IMR-90 (cell line): ENCODE measurements at places on chromosomes 2 and 18. TPM values are rescaled to one million over a fixed set of nuclear protein-coding genes. Genes with fewer than 3 reads are reported as not detected.

- peak; percentile 39 for DNase-seq
These were observed 1366.3 kb upstream of the TMEFF2 start for GRCh38 chr2:193561054-193561453.

DNA sequence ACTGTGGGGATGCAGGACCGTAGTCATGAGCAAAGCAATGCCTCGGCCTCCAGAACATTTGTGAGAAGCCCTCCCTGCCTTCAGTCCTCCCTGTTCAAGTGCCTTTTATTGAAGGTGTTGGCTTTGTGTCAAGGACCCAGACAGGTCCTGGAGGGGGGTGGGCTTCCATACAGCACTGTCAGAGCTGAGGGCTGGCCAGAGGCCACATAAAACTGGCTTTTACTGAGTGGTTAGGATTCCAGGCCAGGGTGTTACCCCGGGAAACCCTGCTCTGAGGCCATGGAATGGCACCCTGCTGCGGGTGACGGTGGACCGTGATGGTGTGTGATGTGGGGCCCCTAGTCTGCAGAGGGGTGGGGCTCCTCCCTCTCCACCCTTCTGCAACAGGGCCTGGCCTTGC, 41.6 kb downstream of the TOGARAM2 start:
- DNase-seq, result no peak

DNA sequence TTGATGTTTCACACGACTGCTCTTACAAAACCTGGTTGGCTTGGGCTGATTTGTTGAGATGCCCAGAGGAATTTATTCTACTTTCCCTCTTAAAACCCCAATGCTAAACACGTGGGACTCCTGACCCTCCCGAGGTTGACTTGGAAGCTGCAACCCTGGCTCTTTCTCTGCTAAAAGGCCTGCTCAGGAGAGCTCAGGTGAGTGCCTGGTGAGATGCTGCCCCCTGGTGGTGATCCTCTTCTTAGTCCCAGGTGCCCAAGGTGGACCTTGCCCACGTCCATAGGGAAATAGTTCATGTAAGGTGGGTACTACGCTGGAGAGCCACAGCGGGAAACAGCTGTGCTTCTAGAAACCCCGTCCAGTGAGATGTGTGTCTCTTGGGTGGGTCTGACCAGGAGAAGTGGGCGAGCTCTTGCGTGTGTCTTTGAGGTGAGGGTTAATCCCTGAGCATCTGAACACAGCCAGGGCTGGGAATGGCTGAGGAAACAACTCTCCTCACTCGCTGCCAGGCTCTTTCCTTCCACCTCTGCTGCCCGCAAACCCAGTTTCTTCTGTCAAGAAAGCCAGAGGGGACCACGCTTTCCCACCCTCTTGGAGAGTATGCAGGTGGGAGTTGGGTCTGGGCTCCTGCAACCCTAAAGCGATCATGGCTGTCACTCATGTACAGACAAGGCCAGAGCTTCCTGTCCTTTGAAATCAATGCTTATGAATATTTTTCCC, 25.5 kb upstream of the PXDN start:
- peak; percentile 62 for DNase-seq

DNA sequence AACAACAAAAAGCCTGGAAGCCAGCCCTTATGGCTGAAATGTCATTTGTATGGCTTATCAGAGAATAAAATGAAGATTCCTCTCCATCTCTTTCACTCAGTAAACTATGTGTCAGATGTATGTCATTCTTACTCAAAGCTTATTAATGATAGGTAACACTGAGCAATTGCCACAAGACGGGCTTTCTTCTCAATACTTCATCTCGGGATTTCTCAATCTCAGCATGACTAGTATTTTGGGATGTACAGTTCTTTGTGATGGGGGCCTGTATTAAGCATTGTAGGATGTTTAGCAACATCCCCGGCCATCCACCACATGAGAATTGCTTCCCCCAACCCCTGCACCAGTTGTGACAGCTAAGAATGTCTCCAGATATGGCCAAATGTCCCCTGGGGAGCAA, 80.2 kb downstream of the MREG start:
- no peak for DNase-seq

- no peak for DNase-seq
These were observed 1.4 kb upstream of the MFSD6 start for GRCh38 chr2:190406805-190407204.

- DNase-seq, result no peak
These were observed 2129.4 kb upstream of the PIK3C3 start for GRCh38 chr18:39825485-39826150.

GRCh38 chr2:134454426-134454825, 200.6 kb downstream of the MGAT5 start:
- DNase-seq, result no peak

GRCh38 chr2:168679741-168680310, 122.6 kb upstream of the NOSTRIN start:
- DNase-seq, result no peak

- no peak for DNase-seq
These were observed 218.4 kb downstream of the ANAPC1 start for GRCh38 chr2:111665551-111666116.

DNA sequence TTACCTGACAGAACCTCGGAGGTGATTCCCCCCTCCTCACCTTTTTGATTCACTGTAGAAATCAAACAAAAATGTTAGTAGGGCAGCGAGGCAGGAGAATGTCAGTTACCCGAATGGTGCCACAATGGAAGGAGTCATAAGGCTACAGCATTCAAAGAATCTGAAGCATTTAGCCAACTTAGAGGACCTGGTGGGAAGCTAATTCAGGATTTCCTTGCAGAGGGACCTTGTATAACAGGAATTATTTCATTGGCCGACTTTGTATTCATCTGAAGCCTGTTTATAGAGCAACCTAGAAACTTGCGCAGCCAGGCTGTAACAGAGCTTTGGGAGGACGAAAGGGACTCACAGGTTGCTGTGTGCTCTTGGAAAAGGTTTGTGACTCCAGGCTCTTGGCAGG, 129.1 kb upstream of the MMADHC start:
- no peak for DNase-seq

DNA sequence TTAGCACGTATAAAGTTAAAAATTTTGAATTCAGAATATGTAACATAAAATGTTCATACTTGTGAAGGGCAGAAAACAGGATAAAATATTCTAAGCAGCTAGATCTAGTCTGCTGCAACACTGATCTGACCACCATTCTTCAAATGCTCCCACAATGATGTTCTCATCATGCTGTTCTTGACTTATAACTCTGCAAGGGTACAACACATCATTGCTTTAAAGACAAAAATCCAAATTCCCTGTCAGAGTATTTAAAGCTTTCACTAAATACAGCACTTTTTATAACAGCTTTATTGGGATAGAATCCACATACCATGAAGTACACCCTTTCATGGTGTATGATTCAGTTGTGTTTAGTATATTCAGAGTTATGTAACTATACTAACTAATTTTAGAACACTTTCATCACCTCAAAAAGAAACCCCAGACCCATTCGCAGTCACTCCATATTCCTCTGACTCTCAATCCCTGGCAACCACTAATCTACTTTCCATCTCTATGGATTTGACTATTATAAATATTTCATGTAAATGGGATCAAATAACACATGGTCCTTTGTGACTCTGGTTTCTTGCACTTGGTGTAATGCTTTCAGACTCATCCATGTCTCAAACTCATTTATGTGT, 56.4 kb downstream of the MAP4K3 start:
- DNase-seq, result peak; percentile 45

- DNase-seq, result no peak
These were observed 58.8 kb upstream of the SLC38A11 start for GRCh38 chr2:165013944-165014619.

GRCh38 chr2:236790963-236791362, 221.3 kb downstream of the ACKR3 start:
- no peak for DNase-seq

GRCh38 chr2:33195891-33196290, 249.1 kb downstream of the LTBP1 start:
- no peak for DNase-seq

DNA sequence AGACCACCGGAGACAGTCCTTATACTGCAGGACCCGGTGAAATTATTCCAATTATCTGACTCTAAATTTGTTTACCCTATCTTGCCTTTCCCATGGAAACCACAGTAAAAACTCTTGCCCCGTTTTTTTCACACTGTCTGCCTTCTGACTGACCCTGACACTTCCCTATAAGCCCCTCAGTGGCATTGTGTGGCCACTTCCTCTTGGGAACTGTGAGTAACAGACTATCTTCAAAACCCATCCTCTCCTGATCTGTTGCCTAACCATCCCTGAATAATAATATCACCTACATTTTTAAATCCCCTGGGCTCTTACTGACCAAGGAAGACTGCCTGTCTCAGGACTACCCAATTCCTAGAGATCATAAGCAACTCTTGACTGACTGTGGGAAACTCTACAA, 42.6 kb upstream of the RNF152 start:
- no peak for DNase-seq

GRCh38 chr18:74450626-74451025, 6.5 kb downstream of the DIPK1C start:
- no peak for DNase-seq

DNA sequence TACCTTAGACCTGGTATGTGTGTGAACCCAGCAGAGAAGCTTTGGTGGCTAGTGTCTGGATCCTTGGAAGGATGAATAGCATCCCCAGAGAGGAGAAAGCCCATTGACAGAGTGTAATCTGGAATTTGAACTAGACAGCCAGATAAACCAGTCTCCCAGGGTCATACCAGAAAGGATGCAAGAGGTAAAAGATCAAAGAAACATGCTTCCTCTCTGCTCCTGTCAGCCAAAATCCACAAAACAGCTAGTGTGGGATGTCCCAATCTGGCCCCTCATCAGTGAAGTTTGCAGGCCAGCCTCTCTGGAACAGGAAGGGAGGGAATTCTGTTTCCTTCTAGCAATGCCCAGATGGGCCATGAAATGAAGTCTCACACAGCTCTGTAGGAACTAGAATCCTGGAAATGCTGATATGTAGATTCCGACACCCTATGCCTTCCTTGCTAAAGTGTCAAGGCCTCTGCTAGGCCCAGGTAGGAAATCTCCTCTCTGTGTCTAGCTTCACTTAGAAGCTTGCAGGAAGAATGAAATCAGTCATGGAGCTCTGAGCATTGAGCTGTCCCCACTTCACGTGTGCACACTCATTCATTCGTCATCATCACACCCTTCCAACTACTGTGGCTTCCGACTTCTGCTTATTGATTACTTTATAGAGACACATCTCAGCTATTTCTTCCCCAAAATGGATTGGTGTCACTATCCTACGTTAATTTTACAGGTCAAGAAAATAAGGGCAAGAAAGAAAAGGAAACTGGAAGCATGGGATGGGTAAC, 38.0 kb downstream of the EVA1A start:
- DNase-seq, result no peak

- peak; percentile 16 for DNase-seq
These were observed 47.3 kb upstream of the GULP1 start for GRCh38 chr2:188244383-188244782.

DNA sequence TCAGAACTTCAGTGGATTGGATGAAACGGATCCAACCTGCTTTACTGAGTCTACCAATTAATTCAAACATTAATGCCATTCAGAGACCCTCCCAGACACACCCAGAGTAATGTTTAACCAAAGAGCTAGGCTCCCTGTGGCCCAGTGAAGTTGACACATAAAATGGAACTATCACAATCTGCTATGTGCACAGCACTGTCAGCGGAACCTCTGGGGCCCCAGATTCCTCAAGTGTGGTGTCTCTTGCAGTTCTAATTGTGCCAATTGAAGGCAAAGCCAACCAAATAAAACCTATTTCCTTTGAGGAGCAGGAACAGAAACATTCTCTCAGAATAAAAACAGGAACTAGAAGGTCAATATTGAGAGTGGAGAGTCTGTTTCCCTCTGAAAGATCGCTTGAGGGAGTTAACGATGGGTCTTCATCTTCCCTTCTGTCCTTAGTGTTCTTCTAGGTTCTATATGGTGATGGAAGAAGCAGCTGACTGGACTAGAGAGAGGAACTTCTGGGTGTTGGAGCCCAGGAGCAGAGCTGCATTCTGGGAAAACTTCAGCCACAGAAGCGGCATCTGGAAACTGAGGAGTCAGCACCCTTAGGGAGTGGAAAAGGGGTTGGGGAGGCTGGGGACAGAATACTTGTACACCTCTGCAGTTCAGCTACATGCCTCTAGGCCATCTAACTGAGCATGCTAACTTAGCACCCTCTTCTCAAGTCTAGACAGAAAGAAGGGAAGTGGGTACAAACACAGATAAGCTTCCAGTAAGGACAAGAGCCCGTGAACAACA, 174.4 kb upstream of the FBXO11 start:
- DNase-seq, result no peak

DNA sequence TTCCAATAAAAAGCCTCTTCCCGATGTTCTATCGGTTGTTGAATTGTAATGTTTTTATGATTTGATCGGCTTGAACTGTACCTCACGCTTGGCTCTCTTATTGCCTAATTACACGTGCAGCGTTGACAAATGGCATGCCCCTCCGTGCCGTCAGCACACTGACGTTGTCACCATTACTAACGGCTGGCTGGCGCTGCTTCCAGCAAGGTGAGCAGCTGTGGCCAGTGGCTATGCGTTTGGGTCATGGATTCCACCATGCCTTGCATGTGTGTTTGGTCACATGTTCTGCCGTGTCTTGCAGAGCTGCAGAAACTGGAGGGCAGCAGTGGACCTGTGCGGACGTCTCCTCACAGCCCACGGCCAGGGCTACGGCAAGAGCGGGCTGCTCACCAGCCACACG, 42.1 kb downstream of the TRAPPC12 start:
- DNase-seq, result no peak

DNA sequence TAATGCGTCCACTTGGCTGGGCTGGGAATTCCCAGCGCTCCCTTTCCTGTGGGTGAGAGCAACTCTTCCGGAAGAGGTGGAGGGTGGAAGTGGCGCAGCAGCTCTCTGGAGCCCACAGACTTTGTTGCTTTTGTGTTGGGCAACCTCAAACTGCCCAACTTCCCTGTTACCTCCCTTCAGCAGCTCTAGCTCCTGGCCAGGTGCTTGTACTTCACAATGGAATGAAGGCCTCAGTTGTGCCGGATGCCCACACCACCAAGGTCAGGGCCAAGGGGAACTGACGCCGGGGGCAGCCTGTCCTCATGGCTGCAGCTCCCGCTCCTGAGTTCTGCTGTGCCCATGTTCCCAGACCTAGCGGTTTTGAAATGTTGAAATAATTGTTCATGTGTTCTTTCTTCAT, 322.9 kb downstream of the GALR1 start:
- DNase-seq, result no peak

GRCh38 chr2:107669335-107669734, 157.4 kb upstream of the RGPD4 start:
- no peak for DNase-seq

- no peak for DNase-seq
These were observed 51.0 kb upstream of the NXPH2 start for GRCh38 chr2:138831154-138831553.

GRCh38 chr2:223227338-223227737, 175.3 kb downstream of the KCNE4 start:
- DNase-seq, result no peak

- peak; percentile 52 for DNase-seq
These were observed 53.1 kb downstream of the RHBDD1 start for GRCh38 chr2:226888971-226889370.

DNA sequence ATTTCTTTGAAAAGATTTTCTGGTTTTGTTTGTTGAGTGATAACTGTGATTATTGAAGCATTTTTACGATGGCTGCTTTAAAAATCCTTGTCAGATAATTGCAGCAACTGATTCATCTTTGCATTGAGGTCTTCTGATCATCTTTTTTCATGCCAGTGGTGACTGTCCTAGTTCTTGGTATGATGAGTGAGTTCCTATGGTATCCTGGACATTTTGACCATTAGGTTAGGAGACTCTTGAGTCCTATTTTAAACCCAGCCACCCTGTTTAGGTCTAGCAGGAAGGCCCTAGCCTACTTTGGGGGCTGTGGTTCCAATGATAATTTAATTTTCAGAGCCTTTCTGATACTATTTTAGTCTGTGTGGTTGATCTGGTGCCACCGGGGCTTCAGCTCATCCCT, 72.7 kb upstream of the REV1 start:
- no peak for DNase-seq

RUFY4 gene
- not detected in 2 replicates for total RNA-seq

FBXO41 gene
- total RNA-seq, result 0.54 and 0.83 TPM in 2 replicates

ABCG5 gene
- total RNA-seq, result not detected in 2 replicates
